ENCODE measurements at places on chromosomes 13 and 19.

GRCh38 chr19:49879243-49879963, 1.9 kb downstream of the TBC1D17 start:
- DNase-seq, result no peak

- DNase-seq, result peak; percentile 33
Measured at GRCh38 chr19:40223135-40223822, 3.2 kb downstream of the CCNP start.

DNA sequence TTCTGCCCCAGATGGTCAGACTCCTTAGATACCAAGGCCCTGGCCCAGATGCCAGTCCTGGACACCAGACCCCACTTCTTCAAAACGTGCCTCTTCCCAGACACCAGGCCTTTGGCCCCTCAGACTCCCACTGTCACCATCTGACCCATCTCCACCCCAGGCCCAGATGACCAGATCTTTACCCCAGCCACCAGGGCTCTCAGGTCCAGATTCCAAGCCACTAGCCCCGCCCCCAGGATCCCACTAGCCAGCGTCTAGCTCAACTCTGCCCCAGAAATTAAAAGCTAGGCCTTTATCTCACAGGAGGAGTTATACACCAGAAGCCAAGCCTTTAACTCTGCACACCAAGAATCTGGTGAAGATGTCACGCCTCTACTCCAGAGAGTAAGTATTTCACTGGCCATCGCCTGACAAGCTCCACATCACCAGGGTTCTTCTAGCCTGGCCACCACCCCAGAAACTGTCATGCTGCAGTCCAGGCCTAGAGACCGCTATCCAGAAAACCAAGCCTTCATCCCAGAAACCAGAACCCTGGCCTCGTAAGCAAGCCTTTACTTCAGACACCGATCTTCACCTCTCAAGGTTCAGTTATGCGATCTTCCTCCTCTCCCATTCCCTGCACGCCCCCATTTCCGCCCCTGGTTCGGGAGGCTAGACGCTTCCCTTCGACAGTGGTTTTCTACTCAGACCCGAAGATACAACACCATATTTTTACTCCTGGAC, 595 bp downstream of the XAB2 start:
- DNase-seq, result no peak

- DNase-seq, result no peak
Measured at GRCh38 chr13:100881291-100881864, 206.8 kb upstream of the TMTC4 start.

- DNase-seq, result no peak
Measured at GRCh38 chr13:80469853-80470381, 129.0 kb upstream of the SPRY2 start.

DNA sequence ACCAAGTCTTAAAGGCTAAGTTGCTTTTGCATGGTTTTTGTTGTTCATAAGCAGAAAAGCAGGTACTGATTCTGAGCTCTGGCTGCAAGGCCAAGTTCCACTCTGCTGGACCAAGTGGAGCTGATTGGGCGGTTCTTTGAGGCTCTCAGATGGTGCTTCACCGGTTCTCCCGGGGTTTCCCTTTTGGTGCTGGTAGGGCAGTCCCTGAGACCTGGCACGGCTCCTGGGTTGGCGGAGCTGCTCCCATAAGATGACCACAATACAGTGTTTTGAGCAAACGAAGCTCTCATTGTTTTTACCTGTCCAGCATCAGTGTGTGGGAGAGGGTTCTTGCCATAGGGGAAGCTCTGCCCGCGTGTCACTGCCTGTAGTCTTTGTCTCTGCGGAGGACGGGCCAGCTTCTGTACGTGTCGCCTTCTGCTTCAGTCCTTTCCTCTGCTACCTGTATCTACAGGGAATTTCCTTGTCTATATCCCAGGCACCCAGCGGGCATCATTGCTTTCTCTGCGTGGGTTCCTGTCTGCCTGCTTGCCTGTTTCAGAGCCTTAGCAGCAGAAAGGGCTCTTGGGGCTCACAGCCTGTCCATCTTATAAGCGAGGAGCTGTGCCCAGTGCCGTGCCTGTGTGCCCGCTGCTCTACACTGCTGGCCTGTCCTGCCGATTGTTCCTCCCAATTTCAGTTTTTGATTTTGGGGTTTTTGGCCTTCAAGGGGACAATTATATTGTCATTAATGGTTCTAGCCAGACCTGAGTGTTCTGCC, 2.3 kb downstream of the U2AF2 start:
- no peak for DNase-seq

DNA sequence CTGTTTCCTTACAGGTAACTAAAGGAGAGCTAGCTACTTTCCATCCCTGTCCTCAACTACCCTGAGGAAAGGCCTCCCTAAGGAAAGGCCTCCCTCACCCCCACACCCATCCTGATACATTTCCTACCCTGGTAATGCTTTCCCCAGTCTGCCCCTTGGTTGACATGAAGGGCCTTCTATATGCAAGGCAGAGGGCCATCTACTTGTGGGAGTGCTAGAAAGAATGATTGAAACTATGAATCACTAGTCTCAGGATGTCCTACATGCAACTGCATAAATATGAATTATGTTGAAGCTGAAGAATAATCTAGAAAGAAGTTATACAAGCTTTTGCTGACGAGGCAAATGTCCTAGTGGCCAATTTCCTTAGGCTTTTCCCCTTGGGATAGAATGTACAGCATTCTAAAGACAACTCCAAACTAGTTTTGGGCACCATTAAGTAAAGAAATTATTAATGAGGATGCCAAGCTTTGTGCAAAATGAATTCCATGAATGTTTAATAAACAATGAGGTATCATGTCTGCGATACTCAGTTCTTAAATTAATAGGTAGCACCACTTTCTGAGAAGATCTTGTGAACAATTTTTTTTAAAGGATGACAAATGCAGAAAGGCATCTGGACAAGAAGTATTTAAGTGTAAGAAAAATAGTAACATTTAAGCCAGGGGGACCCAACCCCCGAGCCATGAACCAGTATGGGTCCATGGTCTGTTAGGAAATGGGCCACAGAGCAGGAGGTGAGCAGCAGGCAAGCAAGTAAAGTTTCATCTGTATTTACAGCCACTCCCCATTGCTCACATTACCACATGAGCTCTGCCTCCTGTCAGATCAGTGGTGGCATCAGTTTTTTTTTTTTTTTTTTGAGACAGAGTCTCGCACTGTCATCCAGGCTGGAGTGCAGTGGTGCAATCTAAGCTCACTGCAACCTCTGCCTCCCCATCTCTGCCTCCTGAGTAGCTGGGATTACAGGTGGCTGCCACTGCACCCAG, 223.0 kb downstream of the LHFPL6 start:
- DNase-seq, result no peak

DNA sequence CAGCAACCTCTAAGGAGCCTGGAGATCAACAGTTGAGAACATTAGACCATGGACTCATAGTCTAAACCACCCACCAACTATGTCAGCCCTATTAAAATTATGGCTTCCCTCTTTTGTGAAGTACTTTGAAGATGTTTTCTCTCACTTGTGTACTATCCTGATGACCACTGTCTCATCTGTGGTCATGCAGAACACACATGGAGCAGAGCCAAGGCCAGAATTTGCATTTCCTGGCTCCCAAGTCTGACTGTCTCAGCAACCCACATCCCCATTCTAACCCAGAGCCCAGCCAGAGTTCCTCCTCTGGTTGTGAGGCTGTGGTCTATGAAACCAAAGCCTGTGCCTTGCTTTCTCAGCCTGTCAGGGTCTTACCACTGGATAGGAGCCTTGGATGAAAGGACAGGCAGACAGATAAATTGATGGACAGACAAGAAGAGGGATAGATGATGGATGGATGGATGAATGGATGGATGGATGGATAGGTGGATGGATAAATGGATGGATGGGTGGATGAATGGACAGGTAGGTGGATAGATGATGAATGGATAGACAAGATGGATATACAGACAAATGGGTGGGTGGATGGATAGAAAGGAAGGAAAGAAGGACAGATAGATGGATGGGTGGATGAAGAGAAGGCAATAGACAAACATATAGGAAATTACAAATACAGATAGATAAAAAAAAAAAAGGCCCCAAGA, 35.4 kb downstream of the ZNF557 start:
- DNase-seq, result no peak

- DNase-seq, result no peak
Measured at GRCh38 chr19:51364200-51365106, 1.7 kb downstream of the ETFB start.

Data from stimulated activated CD4-positive, alpha-beta T cell treated with anti-CD3 and anti-CD28 coated beads, Interleukin-1b, Interleukin-23, amount 100 ng/mL, for 48 hours (primary cell).